ENCODE measurements at places on chromosomes 11 and 22.

DNA sequence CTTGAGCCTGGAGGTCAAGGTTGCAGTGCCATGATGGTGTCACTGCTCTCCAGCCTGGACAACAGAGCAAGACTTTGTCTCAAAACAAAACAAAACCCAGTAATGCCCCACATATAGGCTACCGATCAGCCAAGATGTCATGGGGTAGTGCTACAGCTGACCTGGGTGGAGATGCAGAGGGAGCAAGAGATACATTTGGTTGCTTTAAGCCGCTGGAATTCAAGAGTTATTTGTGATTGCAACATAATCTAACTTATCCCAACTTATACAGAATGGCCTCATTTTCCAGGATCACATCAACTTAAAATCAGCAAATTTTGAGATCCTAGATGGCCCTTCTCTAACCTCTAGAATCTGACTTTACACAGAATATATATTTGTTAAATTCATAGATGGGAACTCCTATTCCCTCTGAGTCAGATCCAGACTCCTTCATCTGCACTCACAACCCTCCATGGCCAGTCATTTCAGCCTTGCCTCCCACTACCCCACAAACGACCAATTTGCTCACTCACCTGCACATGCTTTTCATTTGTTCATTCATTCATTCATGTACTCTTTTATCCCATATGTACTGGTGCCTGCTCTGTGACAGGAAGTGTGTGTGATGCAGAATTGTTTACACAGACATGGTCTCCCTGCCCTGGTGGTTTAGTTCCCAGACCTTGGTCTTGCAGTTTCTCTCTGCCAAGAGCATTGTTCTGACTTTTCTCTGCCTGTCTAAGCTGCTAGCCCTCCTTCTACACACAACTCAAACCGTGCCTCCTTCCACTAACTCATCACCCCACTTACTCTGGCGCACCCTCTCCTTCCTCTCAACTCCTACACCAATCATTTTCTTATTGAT is 24.1 kb upstream of the APLNR start:
- DNase-seq: no peak

- no peak for DNase-seq
Observed at GRCh38 chr22:49202226-49202625, 625.4 kb downstream of the BRD1 start.

DNA sequence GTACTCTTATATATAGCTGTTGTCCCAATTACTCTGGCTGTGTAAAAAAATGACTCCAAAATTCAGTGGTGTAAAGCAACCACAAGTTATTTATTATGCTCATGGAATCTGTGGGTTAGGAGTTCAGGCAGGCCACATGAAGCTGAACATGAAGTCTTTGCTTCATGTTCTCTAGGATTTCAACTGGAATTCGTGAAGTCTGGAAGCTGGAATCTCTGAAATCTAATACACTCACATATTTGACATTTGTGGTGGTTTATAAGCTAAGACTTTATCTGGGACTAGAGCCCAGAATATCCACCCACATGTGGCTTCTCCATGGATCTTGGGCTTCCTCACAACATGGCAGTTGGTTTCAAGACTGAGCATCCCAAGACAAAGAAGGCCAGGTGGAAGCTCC is 430.6 kb downstream of the MIAT start:
- DNase-seq: no peak

DNA sequence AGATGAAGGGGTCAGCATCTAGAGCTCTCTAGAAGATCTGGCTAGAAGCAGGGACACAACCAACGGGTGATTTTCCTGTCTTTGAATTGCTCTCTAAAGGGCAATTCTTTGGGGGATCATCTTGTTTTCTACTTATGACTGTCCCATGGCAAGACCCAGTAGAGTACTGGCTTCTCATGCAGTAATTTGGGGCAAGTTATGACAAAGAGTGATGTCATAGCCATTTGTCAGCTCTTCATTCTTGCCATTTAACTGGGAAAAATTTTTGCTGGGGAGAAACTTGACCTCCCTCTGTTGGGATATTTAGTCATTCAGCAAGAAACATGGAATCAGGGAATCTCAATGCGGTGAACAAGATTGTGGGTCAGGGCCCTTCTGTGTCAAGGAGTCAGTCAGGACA is 80.4 kb downstream of the SLC1A2 start:
- no peak for DNase-seq

GRCh38 chr11:62204430-62204829 is 4.0 kb upstream of the SCGB2A1 start:
- DNase-seq: no peak

DNA sequence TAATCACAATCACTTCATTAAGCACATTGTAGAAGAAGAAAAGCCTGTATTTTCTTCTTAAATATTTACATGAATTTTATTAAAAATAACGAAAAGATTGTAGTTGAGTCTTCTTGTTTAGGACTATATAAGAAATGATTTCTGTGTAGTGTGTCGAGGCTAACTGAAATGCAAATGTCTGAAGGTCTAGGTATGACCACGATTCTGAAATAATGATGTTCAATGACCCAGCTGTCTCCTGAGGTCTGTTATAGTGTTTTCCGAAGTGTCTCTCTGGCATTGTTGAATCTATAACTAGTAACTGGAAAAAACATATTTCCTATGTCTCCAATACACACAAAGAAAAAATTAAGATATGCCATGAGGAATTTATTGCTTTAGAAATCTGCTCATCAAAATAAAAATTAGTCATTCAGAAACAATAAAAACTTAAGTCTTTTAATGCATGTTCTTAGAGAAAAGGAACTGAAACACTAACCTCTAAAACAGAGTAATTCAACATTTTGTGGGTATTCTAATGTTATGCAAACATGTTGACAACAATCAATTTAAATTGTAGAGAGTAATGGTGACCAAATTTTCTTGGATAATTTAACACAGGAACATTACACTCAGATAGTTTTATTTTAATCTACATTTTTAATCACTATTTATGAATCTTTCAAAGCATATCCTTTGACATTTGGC is 55.0 kb downstream of the CASP12 start:
- DNase-seq: no peak

- DNase-seq: no peak
Observed at GRCh38 chr11:34267013-34267412, 90.8 kb downstream of the ABTB2 start.

DNA sequence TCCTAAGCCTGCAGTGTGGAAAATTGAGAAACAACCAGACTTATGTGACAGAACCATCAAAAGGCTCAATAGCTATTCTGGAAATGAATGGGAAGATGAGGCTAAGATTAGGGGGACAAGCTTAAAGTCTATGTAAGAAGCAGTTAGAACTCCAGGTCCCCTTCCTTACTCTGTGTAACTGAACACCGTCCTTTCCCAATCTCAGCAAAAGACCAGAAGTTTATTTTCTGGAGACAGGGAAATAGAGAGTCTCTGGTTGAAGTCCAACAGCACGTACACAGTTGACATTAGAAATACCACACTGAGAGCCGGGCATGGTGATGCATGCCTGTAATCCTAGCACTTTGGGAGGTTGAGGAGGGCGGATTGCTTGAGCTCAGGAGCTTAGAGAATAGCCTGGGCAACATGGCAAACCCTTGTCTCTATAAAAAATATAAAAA is 93.9 kb downstream of the CD44 start:
- no peak for DNase-seq

All from stimulated activated CD4-positive, alpha-beta T cell treated with anti-CD3 and anti-CD28 coated beads, Interleukin-4, amount 100 ng/mL, for 48 hours (primary cell).